Astrocyte of the cerebellum (primary cell): ENCODE measurements at places on chromosomes 2 and 18.

- no peak for DNase-seq
These were observed 41.6 kb downstream of the GPR155 start for GRCh38 chr2:174445248-174445647.

DNA sequence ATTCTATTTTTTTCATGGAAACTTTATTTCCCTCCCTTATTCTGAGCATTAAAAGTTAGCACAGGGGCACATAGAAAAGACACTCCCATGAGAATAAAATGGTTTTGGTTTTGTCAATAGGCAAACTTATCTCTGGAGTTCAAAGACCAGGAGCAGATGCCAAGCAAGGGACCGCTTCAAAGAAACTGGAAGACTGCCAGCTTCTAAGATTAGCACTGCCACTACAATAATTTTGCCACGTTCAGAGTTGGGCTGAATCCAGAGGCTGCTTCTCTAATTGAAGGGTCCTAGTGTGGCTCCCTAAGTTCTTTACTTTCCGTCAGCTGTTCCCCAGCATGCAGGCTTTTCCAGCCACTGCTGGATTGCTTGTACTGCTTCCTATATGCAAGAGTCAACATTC, 681.0 kb upstream of the GCFC2 start:
- DNase-seq: no peak

DNA sequence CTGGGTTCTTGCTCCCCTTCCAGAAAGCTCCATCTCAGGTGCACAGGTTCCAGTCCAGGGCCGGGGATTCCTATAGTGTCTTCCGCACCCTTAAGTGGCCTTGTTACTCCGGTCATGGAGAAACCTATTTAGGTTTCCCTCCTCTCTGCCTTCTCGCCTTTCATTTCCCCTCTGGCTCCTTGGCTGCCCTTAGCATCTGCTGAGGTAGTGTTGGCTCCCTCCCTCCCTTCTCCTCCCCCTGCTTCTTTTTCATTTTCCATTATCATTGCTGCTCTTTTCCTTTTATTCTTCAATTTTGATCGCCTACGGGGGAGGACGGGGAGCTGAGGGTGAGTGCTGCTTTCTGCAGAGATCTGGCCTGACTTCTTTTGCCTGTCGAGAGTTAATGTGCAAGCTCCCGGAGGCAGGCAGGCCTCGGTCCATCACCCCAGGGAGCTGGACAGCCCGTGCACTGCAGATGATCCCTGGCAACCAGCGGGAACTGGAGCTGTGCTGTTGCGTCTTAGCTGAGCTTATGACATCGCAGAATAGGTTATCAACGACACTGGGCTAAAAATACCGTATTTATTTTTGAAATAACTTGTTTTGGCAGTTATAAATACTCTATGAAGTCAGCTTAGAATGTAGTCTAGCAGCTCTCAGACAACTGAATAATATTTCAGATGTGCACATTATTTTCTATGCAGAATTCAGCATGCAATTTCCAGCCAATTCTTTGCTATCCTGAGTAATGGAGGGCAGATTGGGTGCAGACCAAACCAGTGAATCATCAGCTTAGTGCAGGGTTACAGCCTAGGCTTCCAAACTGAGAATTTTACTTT, 141.9 kb downstream of the SLC4A3 start:
- peak; percentile 15 for DNase-seq

- no peak for DNase-seq
These were observed 261.0 kb downstream of the ZNF516 start for GRCh38 chr18:76233876-76234675.

GRCh38 chr2:196974970-196975369, 48.5 kb upstream of the PGAP1 start:
- no peak for DNase-seq

GRCh38 chr2:133480707-133481429, 87.4 kb downstream of the NCKAP5 start:
- DNase-seq: no peak

DNA sequence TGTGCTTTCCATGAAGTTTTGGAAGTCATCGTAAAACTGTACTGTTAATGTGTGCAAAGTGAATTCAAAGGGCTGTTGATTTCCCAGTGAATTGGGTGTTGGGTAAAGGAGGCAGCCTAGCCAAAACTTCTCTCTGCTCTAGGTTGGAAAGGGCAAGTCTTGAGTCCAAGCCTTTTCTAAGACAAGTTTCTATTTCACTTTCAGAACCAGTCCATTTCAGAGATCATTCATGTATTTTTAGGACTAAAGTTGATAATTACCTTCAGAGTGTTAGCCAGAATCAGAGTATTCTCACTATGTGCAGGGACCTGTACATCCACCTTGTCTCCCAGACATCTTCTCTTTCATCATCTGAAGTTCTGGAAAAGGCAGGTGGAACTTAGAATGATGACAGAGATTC, 636.1 kb upstream of the KLHL29 start:
- DNase-seq: no peak
